ENCODE measurements at places on chromosomes 6 and 20.

DNA sequence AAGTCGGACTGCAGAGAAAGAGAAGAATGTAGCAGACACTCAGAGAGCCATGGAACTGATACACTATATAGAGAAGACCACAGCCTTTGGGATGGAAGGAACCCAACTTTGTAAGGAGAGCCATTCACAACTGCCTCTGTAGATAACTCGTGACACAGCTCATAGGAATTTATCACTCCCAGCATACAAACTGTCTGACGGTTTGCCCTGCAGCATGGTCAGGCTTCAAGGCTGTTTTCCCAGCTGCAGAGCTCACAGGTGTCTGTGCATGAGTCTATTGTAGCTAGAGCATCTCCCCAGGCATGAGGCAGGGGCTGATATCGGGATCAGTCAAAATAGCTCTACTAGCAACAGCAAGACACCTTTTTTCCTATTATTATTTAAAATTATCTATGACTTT lies 130.5 kb upstream of the DTNBP1 start:
- no peak for DNase-seq

DNA sequence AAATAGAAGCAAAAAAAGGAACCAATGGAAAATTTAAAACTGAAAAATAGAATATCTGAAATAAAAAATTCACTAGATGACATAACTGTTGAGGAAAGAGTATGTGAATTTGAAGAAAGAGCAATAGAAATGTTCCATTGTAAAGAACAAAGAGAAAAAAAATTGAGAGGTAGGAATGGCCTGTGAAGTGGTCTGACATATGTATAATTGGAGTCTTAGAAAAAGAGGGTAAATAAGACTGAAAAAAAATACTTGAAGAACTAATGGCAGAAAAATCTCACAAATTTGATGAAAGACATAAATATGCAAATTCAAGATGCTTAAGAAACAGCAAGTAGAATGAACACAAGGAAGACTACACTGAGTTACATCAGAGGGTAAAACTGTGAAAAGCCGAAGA lies 93.4 kb downstream of the QKI start:
- no peak for DNase-seq

GRCh38 chr20:2576317-2576727 lies 39.9 kb downstream of the TMC2 start:
- DNase-seq = no peak

DNA sequence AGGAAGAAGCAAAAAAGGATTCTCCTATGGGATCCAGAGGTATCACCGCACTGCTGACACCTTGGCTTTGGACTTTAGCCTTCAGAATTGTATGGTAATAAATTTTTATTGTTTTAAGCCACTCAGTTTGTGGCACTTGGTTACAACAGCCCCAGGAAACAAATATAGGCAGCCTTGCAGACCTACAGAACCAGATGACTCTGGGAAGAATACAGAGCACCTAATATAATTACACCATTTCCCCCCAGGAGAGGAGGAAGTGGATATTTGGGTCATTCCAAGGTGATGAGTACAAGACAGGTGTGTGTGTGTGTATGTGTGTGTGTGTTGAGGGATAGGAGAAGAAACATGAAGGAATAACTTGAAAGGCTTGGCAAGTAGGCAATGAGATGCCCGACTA lies 84.2 kb upstream of the ENPP5 start:
- DNase-seq = no peak

DNA sequence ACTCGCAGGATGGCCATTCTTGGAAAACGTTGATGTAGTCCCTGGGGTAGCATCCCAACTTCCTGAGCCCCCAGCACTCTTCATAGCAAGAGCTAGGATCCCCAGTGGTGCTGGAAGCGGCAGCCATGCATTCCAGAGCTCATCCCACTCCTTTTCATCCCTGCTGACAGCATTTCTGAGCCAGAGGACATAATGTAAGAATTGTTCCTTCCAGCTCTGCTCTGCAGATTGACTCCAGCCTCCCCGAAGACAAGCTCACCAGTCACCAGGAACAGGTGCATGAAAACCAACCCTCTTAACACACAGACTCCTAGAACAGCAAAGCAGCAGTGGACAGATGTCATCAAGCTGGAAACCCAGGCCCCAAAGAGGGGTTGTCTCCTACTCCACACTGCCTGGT lies 3.8 kb downstream of the SLC13A3 start:
- DNase-seq = no peak

DNA sequence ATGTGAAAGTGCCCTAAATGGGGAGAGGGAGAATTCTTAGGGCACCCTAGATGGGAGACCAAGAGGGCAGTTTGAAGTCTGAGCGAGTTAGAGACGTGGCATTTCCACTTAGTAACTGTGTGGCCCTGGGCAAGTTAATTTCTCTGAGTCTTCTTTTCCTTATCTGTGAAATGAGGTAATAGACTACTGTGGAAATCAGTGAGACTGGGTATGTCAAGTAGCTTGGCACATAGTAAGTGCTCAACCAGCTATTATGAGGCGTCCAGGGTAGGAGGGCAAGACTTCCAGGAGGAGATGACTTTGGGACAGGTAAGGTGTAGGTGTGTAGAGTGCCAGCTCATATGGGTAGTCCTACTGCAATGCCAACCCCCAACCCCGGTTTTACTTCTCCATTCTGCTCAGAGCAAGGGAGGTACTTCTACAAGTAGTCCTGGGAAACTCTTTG lies 770 bp downstream of the KIF3B start:
- no peak for DNase-seq

GRCh38 chr20:49768204-49769047 lies 44.2 kb upstream of the SLC9A8 start:
- no peak for DNase-seq

- no peak for DNase-seq
These were observed 61.8 kb upstream of the LAMA2 start for GRCh38 chr6:128821116-128821515.

GRCh38 chr6:28355743-28356665 lies 6.3 kb downstream of the ZKSCAN3 start:
- DNase-seq = peak; percentile 77

DNA sequence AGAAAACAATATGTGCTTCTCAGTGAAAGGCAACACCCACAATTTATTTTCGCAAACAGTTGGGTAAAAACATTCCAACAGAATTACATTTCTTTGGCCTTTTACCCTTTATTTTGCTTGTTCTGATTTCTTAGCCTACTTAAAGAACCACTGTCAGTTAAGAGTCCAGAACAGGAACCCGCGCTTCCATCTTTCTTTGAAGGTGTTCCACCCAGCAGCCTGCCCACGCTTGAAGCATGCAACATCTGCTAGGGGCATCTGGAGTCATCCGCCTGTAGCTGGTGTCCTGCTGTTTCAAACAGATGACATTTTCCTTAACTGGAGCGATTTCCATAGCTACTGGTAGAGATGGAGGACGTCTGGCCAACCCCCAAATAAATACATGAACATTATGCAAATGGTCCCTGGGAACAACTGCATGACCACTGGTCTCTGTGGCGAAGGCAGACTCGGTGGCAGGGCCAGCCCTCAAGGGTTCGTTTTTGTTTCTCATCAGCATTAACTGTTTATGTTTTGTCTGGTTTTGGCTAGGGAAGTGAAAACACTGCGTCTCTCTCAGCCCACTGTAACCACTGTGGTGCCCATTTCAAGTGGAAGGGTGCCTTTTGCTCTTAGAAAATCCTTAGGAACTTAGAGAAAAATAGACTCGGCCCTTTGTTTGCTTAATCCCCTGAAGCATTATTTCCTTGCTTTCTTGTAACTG lies 51.6 kb downstream of the LAMA4 start:
- no peak for DNase-seq
